Effector CD8-positive, alpha-beta T cell (primary cell): ENCODE measurements at places on chromosomes 11 and 22.

- DNase-seq = no peak
These were observed 192.9 kb downstream of the INSC start for GRCh38 chr11:15307619-15308024.

- no peak for DNase-seq
These were observed 37.1 kb upstream of the IL17RA start for GRCh38 chr22:17047656-17048055.

- DNase-seq = no peak
These were observed 5.4 kb downstream of the GNAZ start for GRCh38 chr22:23075525-23076216.

DNA sequence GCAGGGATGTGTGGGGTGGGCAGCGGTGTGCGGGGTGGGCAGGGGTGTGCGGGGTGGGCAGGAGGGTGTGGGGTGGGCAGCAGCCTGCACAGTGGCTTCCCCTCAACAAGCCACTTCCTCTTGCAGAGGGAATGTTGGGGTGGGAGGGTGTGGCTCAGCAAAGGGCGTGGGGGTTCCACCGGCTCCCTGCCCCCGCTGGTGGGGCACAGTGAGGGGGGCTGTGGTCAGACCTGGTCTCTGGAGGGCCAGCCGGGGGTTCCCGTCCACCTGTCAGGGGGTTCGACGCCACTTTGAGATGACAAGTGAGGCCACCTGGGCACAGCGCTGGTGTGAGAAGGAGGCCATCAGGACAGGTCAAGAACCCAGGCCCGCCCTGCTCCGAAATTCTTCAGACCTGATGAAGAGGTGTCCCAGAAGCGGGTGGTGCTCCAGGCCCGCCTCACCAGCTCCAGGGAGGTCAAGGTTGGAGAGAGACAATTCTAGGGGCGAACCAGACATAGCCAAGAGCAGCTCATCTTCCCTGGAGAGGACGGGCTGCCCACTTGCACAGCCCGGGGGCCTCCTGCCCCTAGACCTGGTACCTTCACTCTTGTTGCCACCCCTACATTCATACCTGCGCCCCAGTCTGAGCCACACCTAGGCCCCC, 1.3 kb downstream of the C11orf21 start:
- DNase-seq = no peak

- no peak for DNase-seq
These were observed 113.4 kb downstream of the BCR start for GRCh38 chr22:23293720-23294119.

DNA sequence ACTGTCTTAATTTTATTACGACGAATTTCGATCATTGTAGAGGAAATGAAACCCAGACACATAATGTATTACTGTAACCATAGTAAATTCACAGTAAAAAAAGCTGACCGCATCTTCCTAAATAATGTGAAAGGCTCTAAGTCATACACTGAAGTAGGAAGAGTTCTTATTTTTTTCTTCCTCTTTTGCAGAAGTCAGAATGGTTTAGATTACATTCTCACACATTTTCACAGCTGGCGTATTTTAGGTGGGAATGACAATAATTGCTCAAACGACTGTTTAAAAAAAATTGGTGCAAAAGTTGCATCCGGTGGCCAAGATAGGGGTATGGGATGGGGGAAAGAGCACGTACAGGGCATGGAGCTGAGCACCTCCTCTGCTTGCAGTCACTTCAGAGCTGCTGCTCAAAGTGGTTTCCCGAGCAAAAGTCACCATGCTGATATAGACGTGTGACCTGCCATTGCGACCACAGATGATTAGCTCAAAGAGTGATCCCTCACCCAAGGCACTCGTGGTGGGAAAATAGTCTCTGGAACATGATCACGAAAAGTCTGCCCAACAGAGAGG, 35.3 kb downstream of the MMP13 start:
- DNase-seq = no peak

DNA sequence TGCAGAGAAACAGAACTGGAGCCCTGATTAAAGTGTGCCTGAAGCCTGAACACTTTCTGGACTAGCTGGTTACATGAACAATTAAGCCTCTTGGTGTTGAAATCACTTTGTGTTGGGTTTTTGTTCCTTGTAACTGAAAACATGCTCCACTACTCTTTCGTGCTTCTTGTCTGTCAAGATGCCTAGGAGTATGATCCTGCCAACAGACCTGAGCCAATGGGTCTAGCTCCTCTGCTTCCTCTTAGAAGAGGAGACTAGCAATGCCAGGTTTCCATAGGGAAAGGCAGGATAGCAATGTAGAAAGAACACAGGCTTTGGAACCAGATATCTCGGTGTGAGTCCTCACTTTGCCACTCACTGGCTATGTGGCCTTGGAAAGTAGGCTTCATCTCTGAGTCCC, 40.3 kb downstream of the IRAG1 start:
- no peak for DNase-seq

DNA sequence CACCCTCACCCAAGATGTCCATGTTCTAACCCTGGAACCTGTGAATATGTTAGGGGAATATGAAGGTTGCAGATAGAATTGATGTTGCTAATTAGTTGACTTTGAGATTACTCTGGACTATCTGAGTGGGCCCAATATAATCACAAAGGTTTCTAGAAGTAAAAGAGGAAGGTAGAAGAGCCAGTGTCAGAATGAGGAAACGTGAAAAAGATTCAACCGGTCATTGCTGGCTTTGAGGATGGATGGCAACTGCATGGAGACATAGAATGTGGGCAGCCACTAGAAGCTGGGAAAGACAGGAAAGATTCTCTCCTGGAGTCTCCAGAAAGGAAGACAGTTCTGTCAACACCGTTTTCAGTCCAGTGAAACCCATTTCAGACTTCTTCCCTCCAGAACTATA, 86.6 kb downstream of the CLPB start:
- DNase-seq = no peak

GRCh38 chr11:44366741-44367140, 56.8 kb upstream of the ALX4 start:
- no peak for DNase-seq

DNA sequence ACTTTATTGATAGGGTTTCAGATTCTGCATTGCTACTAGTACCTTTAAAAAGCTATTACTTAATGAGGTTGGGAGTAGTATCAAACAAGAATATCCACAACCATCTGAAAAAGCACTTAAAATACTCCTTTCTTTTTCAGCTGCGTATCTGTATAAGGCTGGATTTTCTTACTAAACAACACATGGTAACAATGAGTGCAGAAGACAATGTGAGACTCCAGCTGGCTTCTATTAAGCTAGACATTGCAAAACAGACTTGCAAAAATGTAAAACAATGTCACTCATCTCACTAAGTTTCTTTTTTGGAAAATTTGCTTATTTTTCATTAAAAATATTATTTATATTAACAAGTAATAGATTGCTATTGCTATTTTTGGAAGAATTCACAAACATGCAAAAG, 132.6 kb downstream of the WNT11 start:
- DNase-seq = no peak

GRCh38 chr11:57248780-57249383, 11.8 kb upstream of the APLNR start:
- DNase-seq = no peak

GRCh38 chr22:30841273-30841672, 127.3 kb downstream of the MORC2 start:
- no peak for DNase-seq

GRCh38 chr11:8487261-8487660, 106.8 kb downstream of the STK33 start:
- DNase-seq = no peak

GRCh38 chr11:16977136-16977993, 36.8 kb downstream of the PLEKHA7 start:
- no peak for DNase-seq

DNA sequence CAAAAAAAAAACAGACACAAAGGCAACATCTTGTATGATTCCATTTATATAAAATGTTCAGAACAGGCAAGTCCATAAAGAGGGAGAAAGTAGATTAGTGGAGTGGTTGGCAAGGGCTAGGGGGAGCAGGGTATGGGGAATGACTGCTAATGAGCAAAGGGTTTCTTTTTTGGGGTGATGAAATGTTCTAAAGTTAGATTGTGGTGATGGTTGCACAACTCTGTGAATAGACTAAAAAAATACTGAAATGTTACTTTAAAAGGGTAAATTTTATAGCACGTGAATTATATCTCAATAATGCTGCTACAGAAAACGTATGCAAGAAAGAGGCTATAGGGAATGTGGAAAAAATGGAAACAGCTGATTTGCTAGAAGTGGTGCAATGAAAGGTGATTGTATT, 155.1 kb downstream of the TENM4 start:
- no peak for DNase-seq

- no peak for DNase-seq
These were observed 6.1 kb downstream of the OR6M1 start for GRCh38 chr11:123800036-123800435.

GRCh38 chr11:128835741-128836430, 31.2 kb downstream of the KCNJ1 start:
- DNase-seq = no peak

DNA sequence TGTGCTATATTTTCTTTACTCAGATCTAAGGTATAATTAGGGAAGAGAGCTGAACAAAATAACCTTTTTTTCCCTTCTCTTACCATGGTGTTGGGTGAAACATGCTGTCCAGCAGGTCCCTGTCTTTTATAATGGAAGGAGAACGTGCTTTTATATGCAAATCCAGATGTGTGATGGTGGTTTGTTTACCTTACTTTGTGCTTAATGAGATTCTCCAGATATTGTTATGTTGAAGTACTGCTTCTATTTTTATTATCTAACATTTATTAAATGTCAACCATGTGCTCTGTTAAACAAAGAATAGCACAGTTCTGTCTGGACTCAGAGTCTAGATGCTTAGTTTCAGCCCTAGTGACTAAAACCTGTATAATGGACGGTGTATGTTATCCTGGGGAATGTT, 10.1 kb upstream of the GRIK4 start:
- DNase-seq = no peak

DNA sequence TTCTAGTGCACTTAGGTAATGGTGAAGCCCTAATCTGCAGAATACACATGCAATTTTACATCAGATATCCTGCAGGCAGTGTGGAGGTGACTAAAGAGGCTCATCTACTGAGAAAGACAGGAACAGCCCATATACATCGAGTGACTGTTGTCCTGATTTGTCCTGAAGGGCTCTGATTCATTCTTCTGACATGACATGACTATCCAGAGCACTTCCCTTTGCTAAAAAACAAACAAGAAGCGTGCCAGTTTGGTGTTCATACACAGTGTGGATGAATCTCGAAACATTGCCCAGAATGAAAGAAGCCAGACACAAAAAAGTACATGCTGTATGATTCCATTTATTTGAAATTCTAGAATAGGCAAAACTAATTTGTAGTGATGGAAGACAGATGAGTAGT, 48.0 kb upstream of the AMPD3 start:
- no peak for DNase-seq

DNA sequence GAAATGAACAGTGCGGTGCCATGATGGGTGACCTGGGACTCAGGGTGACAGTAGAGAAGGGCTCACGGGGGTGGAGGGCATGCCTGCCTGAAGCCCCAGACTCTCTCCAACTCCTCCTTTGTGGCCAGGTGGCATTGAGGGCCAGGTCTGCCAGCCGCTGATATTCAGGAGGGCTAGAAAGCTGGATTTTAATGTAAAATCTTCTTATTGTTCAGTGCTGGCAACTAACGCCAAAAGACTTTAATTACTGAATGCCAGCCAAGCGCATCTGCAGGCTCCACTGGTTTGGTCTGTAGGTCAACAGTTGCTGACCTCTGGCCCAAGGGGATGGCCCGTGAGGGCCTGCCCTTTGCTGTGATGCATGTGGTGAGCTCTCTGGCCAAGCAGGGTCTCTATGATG, 10.3 kb downstream of the MRGPRG start:
- no peak for DNase-seq

GRCh38 chr11:118622376-118623268, 15.2 kb downstream of the PHLDB1 start:
- DNase-seq = no peak

GRCh38 chr11:132803436-132803835, 728.9 kb downstream of the OPCML start:
- DNase-seq = no peak

DNA sequence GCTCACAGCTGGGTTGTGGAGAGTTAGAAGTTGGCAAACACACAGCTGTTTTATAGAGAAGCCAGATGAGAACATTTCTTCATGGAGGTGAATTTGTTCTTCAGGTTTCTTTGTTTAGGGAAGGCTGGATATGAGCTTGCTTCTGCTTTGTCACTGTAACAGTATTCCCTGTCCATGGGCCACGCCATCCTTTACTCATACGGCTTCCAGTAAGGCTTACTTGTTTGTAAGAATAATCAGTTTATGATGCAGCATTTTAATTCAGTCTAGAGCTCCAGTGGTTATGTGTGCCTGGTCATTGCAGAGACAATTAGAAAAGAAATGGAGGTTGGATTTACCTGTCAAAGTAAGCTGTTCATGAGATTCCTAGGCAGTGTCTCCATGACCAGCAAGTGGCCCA, 131.8 kb downstream of the TRIM44 start:
- no peak for DNase-seq

DNA sequence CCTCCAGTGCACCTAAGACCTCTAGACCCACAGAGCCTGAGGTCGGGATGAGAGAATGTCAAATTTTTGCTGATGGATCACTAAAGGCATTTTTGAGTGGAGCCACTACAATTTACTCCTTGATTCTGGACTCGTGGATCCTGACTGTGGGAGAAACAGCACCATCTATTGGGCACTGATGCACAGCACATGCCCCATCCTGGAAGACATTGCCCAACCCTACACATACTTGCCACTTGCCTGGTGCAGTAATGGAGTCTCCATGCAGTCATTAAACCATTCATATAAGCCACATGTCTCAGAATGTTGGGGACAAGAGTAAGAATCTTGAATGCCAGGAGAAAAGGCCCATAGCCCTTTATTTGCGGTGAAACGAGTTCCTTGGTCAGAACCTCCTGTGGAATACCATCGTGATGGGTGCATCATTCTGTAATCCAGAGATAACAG, 103.9 kb downstream of the GGTLC2 start:
- no peak for DNase-seq

GRCh38 chr11:1888347-1888753, 3.3 kb downstream of the PRR33 start:
- DNase-seq = no peak

- no peak for DNase-seq
These were observed 2.9 kb upstream of the AKIP1 start for GRCh38 chr11:8908099-8908498.

GRCh38 chr11:20158597-20159257, 1.5 kb downstream of the DBX1 start:
- DNase-seq = no peak

DNA sequence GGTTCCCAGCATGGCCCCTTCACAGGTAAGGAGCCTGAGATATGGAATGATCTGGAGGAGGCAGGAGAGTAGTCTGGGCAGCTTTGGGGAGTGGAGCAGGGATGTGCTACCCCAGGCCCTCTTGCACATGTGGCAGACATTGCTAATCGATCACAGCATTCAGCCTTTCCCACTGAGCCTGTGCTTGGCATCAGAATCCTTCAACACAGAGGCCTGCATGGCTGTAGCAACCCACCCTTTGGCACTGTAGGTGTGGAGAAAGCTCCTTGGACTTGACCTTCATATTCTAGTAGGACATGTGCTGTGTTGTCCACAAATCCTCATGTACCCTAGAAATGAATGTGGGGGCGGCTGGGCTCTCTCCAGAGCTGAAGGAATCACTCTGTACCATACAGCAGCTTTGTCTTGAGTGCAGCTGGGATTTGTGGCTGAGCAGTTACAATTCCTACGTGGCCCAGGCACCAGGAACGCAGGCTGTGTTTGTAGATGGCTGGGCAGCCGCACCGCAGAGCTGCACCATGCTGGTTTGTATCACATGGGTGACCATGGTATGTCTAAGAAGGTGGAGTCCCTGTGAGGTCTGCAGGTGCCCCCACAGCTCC, 21.8 kb upstream of the PPP6R3 start:
- no peak for DNase-seq
